ENCODE measurements at places on chromosomes 12 and 14.

- no peak for DNase-seq
Observed at GRCh38 chr14:91595736-91596135, 85.6 kb upstream of the PPP4R3A start.

DNA sequence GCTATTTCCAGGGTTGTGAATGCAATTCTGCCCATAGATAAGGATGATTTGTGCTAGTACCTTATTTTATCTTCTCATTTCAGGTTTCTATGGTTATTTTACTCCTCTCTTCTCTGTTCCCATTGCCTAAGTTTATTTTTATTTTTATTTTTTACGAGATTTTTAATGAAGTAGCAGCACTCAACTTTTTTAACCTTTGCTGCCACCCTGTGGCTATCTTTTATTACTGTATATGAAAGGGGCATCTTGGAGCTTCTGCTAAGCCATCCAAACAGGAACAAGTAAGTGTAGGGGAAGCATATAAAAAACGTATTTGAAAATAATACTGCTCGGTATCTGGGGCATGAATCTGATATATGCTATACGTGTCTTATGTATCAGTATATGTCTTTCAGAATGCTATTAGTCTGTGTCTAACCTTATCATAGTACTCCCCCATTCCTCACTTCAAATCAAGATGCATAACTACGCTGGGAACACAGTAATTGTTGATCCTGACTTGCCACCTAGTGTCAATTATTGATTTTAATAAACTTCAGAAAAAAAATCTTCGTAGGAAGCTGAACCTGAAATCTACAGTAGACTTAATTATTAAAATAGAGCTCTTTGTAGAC, 60.3 kb downstream of the KLRG1 start:
- peak; percentile 44 for DNase-seq

- DNase-seq: no peak
Observed at GRCh38 chr14:25239170-25239569, 189.2 kb upstream of the STXBP6 start.

DNA sequence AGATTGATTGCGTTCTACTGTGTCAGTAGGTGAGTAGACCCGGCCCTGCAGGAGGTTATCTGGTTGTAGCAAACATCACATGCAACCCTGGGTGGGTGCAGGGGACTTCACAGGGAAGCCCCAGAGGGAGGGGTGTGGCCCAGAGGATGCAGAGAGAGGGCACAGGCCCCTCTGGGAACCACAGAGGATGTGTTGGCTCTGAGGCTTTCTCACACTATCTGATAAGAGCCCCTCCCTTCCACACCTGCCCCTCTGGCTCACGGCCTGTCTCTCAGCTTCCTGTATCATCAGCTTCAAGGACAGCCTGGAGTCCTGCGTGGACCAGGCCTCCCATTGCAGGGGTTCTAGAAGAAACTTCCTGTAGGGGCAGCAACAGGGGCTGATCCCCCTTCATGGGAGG, 101.9 kb downstream of the RIN3 start:
- DNase-seq: no peak

DNA sequence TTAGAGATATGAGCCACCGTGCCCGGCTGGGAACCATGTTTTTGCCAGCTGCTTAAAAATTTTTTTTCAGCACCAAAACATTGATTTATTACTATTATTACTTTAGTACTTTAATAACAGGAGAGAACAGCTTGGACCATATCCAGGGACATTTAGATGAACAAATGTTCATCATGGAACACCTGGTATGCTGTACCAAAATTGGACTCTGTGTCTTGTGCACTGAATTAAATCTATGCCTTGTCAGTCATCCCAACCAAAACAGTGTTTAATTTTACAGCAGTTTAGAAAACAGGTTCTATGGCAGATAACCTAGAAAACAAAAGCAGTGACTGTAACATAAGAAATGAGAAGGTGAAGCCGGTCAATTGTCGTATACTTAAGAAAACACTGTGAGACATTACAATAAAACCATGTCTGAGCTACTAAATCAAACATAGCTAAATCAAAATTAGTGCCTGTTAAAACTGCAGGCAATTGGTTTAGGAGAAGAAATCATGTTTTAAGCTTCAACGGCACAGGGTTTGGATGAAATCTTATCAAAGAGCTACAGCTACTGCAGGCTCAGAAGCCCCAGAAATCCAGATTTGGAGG, 58.2 kb upstream of the PYGL start:
- DNase-seq: no peak

GRCh38 chr14:93064411-93065271, 51.1 kb downstream of the ITPK1 start:
- no peak for DNase-seq

DNA sequence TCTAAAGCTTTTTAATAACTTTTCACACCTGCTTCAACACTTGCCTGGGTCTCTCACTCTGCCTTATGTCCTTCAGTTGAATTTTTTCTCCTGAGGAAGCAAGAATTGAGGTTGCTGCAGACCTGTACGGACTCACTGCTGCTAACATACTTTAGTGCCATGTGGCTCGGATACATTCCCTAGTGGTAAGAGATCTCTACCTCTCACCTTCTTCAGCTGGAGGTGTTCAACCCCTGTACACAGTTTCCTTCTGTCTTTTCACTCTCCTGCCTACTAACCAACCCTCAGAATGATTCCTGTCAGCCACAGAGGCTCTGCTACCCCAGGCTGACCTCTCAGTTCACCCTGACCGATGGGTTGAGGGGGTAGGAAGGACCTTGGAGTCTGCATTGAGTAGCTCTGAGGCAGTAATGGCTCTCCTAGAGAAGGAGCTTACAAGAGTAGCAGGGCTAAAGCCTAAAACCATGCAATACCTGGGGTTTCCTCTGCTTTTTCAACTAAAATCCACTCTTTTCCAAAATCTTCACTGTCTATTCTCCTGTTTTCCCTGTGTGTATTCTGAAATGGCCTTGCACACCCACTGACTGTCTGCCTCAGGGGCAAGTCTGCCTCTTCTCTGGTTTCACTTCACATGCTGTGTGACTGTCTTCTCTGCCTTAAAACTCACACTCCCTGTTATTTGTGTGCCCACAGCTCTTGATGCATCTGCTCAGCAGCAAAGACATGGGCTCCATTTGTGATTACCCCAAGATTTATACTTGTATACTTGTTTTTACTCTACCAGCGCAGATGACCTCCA, 14.0 kb upstream of the DHRS2 start:
- no peak for DNase-seq

DNA sequence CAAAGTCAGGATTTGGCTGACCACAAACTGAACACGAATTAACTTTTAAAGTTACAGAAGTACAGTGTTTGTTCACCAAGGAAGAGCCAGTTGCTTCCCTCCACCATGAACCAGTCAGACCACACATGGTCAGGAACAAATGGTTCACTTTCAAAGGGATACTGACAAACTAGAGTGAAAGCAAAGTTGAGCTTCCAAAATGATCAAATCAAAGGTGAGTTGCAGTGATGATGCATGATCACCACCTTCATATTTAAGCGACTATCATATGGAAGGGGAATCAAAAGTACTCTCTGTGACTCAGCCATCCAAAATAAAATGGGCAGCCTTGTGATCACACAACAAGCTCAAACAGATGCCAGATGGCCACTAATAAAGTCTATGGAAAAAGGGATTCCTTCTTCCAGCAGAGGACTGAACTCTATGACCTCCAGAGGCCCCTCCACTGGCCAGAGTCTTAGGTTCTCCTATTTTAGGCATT, 13.1 kb downstream of the NT5DC3 start:
- DNase-seq: no peak

DNA sequence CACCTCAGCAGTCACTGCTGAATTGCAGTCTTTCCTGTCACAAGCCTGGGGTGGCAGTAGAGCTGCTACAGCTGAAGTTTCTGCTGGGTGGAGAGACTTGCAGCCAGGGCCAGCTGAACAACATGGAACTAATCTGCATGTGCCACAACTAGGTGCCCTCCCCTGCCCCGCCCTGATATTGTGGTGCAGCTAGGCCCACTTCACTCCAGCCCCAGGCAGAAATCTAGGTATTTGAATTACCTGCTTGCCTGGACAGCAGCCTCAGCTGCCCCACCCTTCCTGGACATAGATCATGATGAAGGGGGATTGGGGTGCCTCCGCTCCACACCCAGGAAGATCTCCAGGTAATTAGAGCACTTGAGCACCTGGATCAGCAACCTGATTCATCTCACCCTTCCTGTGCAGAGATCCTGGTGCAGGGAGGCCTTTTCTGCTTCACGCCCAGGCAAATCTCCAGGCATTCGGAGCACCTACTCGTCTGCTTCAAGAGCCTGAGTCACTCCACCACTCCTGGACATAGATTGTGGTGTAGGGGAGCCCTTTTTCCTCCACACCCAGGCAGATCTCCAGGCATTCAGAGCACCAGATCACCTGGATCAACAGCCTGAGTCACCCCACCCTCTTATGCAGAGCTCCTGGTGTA, 477.0 kb downstream of the SOX5 start:
- DNase-seq: no peak

DNA sequence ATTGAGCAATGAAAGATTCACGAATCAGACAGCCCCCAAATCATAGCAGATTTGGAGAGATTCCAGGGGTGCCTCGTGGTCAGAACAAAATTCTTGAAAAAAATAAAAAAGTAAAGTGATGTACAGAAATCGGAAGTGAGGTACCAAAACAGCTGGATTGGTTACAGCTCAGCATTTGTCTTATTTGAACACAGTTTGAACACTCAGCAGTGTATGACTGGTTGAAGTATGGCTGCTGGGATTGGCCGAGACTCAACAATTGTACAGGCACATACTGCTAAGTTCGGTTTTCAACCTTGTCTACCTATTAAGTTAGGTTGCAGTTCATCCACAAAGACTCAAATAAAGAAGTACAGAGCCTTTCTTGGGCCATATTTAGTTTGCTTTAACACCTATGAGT, 865.4 kb upstream of the TMEM132C start:
- DNase-seq: no peak

DNA sequence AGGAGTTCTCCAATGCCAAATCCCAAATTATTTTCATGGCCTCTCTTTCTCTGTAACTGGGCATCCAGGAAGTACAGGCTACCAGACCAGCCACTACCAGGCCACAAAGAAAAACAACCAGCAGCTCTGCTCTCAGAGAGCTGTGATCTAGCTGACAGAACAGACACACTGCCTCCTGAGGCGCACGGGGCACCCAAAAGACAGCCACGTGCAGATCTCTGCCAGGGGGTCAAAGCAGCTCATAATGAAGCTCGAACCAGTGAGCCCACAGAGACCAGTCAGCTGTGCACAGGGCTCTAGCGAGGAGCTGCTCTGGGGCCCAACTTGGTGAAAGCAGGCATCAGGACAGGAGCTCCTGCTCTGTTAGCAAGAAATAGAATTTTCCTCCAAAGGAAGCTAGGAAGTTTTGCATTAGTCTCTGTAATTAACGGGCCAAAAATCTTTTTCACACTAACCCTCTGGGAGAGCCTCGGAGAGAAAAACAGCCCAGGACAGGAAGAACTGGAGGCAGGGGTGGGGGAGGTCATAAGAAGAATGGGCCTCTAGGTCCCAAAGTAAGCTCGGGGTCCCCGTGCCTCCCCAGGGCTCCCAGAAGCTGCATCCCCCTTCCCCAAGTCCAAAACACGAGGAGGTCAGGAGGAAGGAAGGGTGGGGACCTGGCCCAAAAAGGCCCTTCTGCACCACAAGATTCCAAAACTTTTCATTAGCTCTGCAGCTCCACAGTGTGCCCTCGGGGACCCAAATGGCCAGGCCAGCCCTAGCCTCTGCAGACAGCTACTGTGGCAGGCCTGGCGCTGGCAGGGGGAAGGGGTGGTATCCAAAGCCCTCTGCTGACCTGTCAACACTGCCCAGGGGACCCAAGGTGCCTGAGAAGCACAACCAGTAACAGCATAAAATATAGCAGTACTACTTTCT, 30.2 kb downstream of the ACTN1 start:
- DNase-seq: peak; percentile 51

GRCh38 chr14:49950275-49951228, 57.7 kb downstream of the ARF6 start:
- DNase-seq: no peak

GRCh38 chr14:71695611-71696350, 236.4 kb upstream of the RGS6 start:
- DNase-seq: no peak

DNA sequence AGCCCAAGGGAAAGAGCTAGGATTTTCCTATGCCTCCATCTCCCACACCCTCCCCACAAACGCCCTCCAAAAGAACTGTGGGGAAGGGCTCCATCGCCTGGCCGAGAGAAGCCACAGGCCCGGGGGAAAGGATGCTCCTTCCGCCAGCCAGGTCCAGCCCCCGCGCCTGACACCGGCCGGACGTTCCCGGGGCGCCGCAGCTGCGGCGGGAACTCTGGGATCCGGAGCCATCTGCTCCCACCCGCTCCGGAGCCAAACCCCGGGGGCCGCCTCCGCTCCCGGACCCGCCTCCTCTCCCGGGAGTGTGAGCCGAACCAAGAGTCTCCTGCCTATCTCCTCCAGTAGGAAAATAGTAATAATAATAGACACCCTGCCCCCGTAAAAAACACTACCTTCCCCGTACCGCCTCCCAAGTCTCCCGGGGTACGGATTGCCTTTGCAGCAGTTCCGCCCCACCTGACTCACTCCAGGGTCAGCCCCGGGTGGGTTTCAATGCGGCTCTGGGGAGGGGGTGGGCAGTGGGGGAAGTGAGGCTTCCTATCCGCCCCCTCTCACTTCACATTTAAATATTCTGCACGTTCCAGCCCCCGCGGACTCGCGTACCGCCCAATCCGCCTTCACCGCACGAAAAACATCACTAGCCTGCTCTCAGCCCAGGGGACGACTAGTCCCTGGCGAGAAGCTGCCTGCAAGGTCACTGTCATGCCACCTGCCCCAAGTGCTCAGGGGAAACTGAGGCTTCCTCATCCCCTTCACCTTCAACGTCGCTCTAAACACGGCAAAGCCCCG, 2.4 kb downstream of the AGAP2 start:
- DNase-seq: peak; percentile 87

DNA sequence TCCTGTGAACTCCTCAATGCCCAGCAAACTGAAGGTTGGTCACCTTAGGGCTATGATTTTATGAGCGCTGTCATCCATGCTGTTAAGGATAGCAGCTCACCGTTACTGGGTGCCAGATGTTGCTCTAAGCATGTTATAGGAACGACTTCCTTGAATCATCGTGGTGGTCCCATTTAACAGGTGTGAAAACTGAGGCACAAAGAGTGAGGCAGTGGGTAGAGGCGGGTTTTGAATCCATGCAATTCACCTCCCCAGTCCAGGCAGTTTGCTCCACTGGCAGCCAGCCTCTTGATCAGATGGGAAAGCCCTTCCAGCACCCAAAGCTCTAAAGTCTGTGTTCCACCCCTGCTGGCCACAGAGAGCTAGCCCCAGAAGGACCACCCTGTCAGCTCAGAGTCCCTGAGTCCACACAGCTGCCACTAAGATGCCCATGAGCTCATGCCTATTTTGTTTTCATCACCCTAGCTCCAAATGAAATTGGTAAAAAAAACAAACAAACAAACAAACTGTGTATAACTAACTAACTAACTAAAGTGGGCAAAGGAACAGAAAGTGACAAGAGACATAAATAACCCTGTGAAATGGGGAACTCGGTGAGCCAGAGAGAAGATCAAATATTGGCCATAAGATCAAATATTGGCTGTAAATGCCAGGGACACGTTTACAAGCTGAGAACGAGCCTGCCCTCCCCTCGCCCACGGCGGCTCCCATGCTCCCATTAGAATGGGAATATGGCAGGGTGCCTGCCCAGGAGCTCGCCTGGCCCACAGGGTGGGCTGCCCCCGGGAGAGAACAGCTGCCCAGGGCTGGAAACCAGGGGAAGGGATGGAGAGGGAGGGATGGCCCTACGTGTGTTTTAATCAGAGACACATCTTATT, 72.3 kb upstream of the RFLNA start:
- DNase-seq: no peak

- DNase-seq: no peak
Observed at GRCh38 chr14:24080142-24080530, 8.8 kb downstream of the CPNE6 start.

- DNase-seq: peak; percentile 71
Observed at GRCh38 chr12:68739891-68740290, 6.1 kb upstream of the SLC35E3 start.

- no peak for DNase-seq
Observed at GRCh38 chr14:45104561-45104960, 20.6 kb downstream of the PRPF39 start.

All from SK-N-SH (cell line).